ENCODE measurements at places on chromosomes 1 and 21.

- DNase-seq = no peak
Observed at GRCh38 chr1:209630383-209631225, 21.6 kb downstream of the LAMB3 start.

GRCh38 chr1:188269956-188270355 is 1441.2 kb downstream of the PLA2G4A start:
- DNase-seq = no peak

- DNase-seq = no peak
Observed at GRCh38 chr1:176919386-176920378, 244.8 kb downstream of the ASTN1 start.

- no peak for DNase-seq
Observed at GRCh38 chr1:154703170-154703569, 95.2 kb upstream of the ADAR start.

DNA sequence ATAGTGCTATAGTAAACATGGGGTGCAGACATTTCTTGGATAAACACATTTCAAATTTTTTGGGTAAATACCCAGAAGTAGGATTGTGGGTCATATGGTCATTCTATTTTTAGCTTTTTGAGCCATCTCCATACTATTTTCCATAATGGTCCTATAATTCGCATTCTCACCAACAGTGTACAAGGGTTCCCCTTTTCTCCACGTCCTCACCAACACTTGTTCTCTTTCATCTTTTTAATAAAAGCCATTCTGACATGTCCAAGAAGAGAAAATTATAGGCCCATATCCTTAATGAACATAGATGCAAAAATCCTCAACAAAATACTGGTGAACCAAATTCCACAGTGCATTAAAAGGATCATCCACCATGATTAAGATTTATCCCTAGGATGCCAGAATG is 8.9 kb downstream of the STUM start:
- no peak for DNase-seq

GRCh38 chr1:98019747-98020146 is 98.9 kb upstream of the DPYD start:
- no peak for DNase-seq

- no peak for DNase-seq
Observed at GRCh38 chr21:26595971-26596370, 22.9 kb upstream of the CYYR1 start.

- DNase-seq = peak; percentile 55
Observed at GRCh38 chr1:99737016-99737415, 29.4 kb downstream of the FRRS1 start.

DNA sequence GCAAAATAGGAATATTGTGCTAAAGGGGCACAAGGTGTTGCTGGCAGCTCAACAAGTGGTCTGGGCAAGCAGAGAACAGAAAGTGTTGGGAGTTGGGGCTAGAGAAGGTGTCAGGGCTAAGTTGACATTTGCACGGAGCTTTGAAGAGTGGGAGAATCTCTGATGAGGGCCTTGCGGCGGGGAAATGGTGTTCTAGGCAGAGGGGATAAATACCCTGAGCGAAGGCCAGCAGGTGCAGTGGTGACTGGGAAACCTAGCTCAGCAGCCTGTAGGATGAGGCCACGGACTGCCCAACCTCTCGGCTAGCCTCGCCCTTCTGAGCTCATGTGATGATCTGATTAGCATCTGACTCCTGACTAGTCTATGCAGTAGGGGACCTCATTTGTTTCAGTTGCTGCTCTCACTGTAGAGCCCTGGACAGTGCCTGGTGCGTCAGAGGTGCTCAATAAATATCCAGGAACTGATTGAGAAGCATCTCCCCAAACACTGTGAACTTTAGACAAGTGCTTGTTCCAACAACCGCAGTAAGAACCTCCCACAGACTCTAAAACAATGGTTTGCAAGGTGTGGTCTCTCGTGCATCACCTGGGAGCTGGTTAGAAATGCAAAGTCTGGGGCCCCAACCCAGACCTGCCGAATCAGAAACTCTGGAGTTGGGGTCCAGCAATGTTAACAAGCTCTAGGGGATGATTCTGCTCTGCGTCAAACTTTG is 1.0 kb upstream of the FOXO6 start:
- DNase-seq = no peak

- peak; percentile 74 for DNase-seq
Observed at GRCh38 chr1:89523572-89524368, 859 bp upstream of the LRRC8B start.

GRCh38 chr1:24311741-24312140 is 7.4 kb upstream of the GRHL3 start:
- no peak for DNase-seq

DNA sequence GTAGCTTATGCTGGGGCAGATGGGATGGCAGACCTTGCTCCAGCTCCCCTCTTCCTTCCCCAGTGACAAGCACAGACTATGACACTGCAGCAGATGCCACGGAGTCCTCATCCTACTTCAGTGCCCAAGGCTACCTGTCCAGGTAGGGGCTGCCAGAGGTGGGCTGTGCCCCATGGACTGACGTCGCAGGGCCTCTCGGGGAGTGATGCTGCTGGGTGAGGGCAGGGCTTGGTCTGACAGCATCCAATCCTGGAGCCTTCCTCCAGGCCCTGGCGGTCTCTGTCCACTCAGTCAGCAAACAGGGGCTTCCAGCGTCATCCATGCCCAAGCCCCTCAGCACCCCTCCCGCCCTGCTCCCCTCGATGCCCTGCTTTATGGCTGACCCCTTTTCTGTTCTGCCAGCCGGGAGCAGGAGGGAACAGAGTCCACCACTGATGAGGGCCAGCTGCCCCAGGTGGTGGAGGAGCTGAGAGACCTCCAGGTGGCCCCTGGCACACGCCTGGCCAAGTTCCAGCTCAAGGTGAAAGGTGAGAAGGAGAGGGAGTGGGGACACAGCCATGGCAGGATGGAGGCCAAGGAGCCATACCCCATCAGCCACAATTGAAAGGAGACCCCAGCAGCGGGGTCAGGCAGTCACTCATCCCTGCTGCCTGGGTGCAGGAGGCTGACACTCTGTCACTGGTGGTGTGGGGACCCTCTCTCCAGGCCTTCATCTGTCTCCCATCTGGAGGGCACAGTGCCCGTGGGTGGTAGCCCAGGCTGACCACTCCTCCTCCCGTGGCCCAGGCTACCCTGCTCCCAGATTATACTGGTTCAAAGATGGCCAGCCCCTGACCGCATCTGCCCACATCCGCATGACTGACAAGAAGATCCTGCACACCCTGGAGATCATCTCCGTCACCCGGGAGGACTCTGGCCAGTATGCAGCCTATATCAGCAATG is 73.6 kb downstream of the TRIM11 start:
- DNase-seq = no peak

GRCh38 chr1:150762552-150762951 is 3.0 kb downstream of the CTSS start:
- no peak for DNase-seq

DNA sequence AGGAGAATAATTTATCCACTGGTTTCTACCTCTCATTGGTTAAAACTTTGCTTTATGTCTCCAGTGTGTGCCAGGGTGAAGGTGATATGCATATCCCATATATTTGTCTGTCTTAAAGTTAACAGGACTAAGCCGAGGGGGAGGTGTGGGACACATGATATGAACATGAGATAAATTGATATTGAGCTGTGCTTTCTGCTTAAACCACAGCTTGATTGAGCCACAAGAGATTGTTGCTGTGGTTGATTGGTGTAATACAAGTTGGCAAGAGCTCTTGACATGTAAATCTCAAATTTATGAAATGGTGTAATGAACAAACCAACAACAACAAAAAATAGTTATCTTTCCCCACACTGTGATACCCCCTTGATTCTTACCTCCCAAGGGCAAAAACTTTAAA is 1295.5 kb upstream of the NCAM2 start:
- no peak for DNase-seq
